AG20443 (cell line): ENCODE measurements at places on chromosomes 3 and 15.

GRCh38 chr3:136731274-136731884 lies 20.8 kb downstream of the STAG1 start:
- no peak for DNase-seq

DNA sequence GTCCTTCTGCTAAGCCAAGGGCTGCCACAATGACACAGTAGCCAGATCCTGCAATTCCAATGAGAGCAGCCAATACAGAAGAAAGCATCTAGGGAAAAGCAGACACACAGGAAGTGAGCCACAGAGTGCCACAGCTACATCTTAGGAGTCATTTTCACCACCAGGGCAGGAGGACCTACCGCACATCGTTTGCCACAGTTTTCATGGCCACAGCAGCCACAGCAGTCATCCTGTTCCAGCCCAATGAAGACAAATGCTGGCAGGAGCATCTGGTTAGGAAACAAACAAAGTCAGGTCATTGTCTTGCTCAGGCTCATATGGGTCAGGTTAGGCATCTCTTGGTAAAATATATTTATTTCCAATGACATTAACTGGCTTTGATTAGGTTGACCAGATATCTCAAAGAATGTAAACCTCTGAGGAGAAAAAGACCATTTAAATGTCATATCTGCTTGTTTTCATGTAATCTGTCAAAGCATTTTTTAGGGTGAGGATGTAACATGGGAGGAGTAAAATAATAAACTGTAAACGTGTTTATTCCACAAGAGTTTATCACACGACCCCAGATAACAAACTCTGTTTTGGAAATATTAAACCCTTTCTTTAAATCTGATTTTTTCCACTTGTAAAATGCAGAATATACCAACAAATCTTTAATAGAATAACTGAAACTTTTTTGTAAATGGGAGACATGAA lies 1.8 kb downstream of the TM4SF1 start:
- no peak for DNase-seq

- DNase-seq = no peak
Measured at GRCh38 chr3:26522919-26523318, 99.7 kb upstream of the LRRC3B start.

DNA sequence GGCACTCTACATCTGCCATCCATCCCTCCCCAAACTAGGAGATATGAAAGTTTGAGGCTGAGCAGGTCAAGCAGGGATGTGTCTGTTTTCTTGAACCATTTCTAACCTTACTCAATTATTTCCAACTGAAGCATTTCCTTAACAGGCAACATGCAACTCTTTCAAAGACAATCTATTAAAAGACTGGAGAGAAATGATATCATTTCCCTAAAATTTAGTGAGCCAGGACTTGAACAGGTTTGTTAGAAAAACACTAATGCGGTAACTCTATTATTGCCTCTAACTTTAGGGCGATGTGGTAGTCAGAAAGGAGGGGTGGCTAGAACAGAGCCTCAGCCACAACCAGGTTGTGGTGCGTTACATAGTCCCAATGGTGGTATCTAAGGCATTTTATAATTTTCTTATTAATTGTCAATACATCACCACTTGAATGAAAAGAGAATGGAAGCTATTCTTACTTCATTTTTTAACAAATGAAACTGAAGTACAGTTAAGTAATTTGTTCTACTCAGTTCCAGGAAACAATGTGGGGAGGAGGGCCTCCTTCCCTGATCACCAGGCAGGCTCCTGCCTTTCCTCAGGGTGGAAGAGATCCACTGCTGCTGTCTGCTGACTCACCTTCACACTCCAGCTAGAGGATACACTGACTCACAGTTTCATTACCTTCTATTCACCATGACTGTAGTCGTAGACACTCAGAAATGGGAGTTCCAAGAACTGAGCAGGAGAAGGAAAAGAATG lies 22.8 kb downstream of the MYO1E start:
- peak; percentile 91 for DNase-seq

DNA sequence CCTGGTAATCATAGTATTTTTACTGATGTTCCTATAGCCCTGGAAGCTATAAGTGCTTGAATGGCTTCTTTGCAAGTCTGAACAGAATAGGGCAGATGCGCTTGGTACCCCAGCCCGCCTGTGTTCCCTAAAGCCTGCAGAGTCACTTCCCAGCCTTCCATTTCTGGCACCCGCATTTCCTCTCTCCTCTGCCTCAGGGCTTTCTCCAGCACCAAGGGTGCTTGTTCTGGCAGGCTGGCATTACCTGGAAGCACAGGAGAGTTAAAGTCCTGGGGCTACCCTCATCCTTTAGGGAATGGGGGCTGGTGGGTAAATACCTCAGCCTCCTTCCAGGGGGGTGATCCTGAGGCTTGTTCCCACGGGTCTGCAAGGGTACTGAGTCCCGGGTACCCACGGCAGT lies 7.4 kb upstream of the CHRNA3 start:
- no peak for DNase-seq

DNA sequence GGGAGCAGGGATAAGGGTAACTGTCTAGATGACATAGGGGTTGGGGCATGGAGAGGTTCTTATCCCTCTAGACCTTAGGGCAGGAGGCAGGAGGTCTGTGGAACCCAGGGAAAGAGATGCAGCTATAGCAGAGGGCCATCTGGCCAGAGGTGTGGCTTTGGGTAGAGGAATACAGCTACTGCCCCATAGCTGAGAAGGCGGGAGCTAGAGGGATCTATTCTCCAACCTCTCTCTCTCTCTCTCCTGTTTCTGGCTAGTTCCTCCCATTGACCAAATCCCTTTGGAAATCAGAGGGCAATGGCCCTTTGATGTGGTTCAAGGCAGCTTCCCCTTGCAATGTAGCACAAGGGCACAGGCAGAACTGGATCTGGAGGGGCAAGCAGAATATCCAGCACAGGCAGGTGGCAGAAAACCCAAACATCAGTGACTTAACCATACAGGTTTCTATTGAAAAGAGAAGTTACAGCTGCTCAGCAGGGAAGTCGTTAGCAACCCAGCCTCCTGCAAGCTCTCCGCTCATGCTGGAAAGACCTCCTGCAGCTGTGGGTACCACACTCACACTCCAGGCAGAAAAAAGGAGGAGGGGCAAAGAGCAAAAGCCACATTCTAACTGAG lies 22.3 kb upstream of the LMOD3 start:
- no peak for DNase-seq

DNA sequence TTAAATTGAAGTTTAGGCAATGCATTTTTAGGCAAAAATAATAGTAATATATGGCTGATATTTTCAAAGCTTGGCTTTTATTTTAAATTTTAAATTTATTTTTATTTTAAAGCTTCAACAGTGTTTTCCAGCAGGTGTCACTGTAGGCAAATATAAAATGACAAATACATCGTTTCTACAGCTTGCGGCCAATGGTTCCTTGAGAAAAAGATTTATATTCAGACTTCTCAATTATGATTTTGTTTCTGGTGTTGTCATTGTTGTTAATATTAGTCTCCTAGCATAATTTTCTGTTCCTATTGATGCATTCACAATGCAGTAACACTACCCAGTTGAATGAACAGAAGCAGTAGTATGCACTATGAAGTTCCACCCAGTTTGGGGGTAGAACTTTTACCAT lies 220.7 kb upstream of the DNAJC19 start:
- DNase-seq = no peak

- peak; percentile 42 for DNase-seq
Measured at GRCh38 chr3:71600646-71601288, 17.2 kb upstream of the FOXP1 start.

- peak; percentile 21 for DNase-seq
Measured at GRCh38 chr15:47587940-47588802, 129.1 kb upstream of the SEMA6D start.

DNA sequence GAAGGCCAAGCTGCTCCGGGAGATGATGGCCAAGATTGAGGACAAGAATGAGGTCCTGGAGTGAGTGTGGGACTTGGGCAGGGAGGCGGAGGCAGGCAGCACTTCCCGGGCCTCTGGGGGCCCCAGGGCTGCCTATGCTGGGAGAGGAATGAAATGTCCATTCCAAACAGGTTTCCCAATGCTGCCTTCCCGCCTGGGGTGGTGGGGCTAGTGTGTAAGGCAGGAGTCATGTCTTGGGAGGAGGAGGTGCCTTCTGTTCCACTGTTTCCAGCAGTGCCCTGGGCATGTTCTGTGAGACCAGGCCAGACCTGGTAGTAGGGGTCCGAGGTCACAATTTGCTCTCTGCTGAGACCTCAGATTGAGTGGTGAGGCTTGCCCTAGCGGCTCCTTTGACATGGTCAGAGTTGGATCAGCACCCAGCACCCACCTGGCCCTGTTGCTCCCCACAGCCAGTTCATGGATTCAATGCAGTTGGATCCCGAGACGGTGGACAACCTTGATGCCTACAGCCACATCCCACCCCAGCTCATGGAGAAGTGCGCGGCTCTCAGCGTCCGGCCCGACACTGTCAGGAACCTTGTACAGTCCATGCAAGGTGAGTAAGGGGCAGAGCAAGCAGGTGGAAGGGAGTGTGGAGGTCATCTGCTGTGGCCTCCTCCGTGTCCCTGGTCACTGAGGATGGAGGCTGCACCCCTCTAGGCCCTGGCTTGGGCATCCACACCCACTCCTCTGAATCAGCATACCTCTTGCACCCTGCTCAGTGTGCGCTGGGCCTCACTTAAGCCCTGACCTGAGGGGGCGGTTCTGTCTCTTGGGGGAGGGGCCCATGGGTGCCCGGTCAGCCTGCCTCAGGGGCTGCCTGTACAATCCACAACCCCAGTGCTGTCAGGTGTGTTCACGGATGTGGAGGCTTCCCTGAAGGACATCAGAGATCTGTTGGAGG lies 27.3 kb downstream of the PTPN23 start:
- peak; percentile 10 for DNase-seq

GRCh38 chr3:140092848-140093536 lies 158.0 kb downstream of the CLSTN2 start:
- DNase-seq = no peak

DNA sequence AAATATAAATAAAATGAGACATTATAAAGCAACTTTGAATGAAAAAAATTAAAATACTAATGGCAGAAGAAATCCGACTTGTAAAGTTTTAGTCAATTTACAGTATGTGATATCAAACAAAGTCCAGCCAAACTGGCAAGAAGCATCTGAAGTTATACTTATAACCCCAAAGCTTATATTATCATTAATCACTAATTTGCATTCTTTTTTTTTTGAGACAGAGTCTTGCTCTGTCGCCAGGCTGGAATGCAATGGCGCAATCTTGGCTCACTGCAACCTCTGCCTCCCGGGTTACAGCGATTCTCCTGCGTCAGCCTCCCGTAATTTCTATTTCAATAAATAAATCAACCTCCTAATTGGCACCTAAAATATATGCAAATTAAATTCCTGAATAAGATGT lies 80.1 kb downstream of the AQR start:
- DNase-seq = no peak

GRCh38 chr15:70083418-70083817 lies 14.3 kb downstream of the TLE3 start:
- DNase-seq = no peak
